ENCODE measurements at places on chromosomes 6 and 20.

DNA sequence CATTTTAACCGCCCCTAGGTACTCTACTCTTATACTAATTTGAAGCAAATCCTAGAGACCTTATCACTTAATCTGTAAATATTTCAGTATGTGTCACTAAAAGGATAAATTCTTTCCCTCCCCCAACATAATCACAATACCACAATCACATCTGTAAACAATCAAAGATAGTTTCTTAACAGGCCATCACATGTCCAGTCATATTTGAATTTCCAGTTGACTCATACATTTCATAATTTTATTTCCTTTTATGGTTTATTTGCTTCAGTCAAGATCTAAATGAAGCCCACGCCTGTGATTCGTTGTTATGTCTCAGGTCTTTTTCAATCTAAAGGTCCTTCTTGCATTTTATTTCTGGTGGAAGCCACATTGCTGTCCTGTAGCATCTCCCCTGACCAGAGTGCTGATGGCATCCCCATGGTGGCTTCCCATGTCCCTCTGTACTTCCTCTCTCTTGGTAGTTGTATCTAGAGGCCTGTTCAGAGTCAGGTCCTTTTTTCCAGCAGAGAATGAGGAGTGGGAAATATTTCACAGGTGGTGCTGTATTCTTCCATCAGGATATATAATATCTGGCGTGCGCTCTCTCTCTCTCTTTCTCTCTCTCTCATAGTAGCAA is 128.6 kb upstream of the SLC22A23 start:
- DNase-seq = no peak

GRCh38 chr20:58361481-58362205 is 27.4 kb upstream of the VAPB start:
- no peak for DNase-seq

GRCh38 chr20:47418069-47418757 is 61.7 kb upstream of the ZMYND8 start:
- DNase-seq = no peak

GRCh38 chr6:24963887-24964570 is 28.3 kb upstream of the RIPOR2 start:
- no peak for DNase-seq

DNA sequence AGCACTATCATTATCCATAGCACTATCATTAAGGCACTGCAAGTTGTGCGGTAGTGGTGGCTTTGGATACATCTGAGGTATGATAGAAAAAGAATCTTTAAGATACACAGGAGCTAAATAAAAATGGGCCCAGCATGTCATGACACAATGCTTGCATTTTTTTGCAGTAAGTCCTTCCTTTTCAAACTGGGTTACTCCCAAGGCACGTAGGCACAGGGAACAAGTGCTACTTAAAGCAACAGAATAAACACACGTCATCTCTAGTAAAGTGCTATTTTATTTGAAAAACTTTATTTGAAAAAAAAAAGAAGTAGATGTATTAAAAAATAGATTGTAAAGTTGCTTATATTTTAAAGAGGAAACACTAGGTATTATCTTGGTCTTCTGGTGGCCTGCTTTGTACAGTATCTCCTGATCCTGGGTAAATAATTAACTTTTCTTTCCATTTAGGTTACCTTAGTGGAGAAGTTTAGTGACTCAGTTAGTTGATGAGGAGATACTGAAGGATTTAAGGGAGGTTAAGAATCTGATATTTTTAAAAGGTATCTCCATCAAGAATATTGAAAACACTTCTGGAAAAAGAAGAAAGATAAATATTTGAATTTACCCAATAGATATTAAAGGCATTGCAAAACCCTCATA is 129.6 kb downstream of the EDN1 start:
- no peak for DNase-seq

DNA sequence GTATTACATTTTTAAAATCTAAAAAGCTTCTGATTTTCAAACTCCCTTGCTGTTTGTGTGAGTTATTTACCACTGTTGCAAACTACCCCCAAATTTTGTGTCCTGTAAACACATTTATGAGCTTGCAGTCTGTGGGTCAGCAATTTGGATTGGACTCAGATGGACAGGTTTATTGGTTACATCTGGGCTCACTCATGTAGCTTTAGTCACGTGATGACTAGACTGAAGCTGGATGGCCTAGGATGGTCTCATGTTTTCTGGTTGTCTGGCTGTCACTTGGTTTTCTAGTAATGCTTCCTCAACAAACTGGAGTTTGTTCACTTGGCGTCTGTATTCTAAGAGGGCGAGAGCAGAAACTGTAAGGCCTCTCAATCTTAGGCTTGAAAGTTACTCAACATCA is 12.2 kb upstream of the C6orf58 start:
- DNase-seq = no peak

DNA sequence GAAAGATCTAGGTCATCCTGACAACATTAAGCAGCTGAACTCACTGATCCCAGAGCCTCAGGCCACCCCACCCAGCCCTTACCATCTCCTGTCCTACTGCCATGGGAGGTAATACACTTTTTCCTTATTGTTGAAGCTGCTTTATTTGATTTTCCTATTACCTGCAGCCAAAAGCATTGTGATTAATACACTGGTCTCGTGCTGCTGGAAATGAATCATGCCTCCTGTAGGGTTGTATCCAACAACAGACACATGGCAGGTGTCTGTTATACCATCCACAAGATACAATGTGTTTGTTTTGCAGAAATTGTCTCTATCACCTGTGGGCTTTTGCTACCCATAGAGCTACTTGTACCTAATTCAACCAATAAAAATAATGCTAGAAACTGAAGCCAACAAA is 34.2 kb downstream of the MYLIP start:
- DNase-seq = no peak

- no peak for DNase-seq
Measured at GRCh38 chr6:63819831-63820230, 184.2 kb downstream of the PHF3 start.

DNA sequence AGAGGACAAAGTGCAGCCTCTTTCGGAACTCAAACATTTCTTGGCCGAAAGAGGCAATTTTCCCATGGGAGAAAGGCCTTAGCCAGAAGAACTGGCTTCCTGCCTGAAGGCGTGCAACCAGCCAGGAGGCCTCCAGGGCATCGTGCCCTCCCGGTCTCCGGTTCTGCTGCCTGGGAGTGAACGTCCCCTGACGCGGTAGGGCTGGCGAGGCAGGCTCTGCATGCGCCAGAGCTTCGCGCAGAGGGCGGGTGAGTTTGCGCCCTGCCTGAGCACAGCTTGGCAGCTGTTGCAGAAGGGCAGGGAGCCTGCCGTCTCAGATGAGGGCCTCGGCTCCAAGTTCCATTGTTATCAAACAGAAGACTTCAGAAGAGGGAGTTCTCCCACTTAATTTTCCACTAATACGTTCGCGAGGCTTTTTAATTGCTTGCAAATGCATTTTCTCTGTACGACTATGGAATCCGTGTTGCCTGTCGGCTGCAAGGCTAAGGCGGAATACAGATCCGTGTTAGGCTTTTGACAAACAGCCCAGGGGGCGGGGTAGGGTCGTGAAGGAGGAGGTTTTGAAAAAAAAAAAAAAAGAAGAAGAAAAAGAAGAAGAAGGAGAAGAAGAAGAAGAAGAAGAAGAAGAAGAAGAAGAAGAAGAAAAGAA is 5.5 kb upstream of the TFAP2D start:
- DNase-seq = peak; percentile 27

GRCh38 chr20:56793916-56794315 is 164.8 kb downstream of the TFAP2C start:
- no peak for DNase-seq

GRCh38 chr6:131213501-131213990 is 78.3 kb downstream of the AKAP7 start:
- no peak for DNase-seq

DNA sequence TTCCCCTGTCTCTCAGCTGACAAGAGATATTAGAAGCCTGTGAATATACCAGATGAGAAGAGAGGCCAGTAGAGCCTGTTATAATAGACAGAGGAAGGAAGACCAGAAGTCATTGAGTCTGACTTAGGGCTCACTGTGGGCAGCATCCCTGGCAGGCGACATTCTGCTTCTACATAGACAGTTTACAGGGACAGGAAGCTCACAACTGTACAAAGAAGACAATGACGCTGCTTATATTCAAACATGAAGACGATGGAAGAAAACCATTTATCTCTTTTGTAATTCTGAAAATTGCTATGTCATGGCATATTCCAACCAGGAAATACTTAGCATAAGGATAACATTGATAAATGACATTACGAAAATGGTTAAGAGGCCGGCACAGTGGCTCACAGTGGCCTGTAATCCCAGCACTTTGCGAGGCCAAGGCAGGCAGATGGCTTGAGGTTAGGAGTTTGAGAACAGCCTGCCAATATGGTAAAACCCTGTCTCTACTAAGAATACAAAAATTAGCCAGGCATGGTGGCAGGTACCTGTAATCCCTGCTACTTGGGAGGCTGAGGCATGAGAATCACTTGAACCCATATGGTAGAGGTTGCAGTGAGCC is 170.9 kb downstream of the UBE3D start:
- no peak for DNase-seq

DNA sequence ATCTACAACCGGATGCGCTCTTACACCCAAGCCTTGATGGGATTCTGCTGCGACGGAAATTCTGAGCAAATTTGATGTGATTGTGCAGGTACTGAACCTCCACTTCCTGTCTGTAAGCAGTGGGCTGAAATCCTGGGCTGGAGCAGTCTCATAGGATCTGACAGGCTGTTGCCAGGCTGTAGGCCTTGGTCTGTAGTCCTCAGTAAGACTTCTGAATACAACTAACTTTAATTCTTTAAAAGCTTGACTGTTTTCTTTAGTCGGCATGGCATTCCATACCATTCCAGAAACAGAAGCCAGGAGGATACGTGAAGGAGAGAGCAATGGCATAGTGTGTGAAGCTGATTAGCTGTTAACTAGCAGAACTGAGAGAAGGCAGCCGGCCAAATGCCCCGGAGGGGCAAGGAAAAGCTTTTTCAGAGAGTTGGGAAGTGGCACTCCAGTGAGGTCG is 68.3 kb downstream of the ADTRP start:
- no peak for DNase-seq

DNA sequence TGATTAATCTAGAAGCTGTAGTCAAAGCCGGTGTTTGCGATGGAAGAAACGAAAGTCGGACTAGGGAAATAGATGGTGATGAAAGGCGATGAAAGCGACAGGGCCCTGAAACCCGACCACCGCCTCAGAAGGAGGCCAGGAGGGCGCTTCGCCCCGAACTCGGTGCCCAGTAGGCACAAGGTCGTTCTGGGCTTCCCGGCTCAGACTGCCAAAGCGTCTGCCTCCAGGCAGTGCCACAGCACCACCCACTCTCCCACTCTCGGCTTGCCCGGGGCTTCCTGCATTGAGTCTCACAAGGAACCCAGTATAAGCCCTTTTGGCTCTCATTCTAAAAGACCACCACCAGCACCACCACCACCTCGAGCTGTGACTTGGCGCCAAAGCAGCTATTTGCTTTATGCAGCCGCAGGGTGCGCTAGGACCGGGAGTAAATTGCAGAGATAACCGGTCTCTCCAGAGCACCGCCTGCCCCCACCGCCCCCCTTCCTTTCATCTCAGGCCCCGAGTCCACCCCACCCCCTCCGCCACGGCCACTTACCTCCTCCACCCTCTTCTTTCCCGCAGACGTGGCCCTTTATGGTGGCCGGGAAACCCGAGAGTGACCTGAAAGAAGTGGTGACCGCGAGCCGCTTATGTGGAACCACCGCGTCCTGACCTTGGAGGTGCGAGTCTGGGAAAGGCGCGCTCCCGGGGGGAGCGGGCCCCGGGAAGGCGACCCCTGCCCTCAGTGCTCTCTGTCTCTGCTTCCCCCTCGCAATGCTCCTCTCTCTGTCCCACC is 2.4 kb downstream of the TCF21 start:
- DNase-seq = no peak

GRCh38 chr20:41142245-41142644 is 4.9 kb downstream of the PLCG1 start:
- DNase-seq = no peak

- no peak for DNase-seq
Measured at GRCh38 chr6:37272834-37273566, 15.1 kb upstream of the TMEM217 start.

Measured in hippocampal formation (tissue), 2 donors.